IPS-NIHi11 (cell line): ENCODE measurements at places on chromosomes 4 and X.

- no peak for DNase-seq
These were observed 41.3 kb upstream of the PRKG2 start for GRCh38 chr4:81256059-81256970.

DNA sequence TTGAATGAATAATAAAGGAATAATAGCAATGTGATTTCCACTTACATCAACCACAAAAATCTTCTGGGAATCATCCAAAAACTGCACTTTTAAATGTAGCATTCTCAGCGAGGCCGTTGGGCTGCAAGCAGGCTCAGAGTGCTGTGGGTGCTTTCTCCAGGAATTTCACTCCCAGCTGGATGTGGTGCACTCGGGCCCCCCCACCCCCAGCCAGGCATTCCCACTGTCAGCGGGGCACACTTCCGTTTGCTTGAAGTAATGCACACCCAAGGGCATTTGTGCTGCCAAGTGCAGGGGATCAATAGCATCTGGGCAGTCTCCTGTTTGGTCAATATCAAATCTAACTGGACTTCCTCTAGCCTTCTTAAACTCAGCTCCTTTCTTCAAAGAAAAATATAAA is at the start of gene FRMD7:
TSS of gene FRMD7 (minus strand) at position 278 of the 400 bp plus-strand sequence. CDS start at position 102, 176 bp downstream.
- no peak for DNase-seq

- no peak for DNase-seq
These were observed 16.8 kb downstream of the POLR2B start for GRCh38 chr4:56995525-56995924.

DNA sequence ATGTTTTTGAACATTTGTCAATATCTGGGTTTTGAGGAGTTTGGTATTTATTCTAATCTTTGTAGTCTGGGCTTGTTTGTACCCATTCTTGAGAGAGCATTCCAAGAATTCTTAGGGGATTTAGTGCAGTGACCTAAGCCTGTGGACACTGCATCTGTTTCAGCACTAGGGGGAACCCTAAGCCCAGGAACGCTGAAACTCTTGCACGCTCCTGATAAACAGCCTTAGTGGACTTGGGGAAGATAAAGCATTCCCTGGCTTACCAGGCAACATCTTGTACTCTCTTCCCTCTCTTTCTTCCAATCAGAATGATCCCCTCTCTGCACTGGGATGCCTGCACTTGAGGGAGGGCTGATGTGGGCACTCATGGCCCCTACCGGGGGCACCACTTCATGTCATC is 654.9 kb upstream of the HTR2C start:
- DNase-seq = peak; percentile 48

DNA sequence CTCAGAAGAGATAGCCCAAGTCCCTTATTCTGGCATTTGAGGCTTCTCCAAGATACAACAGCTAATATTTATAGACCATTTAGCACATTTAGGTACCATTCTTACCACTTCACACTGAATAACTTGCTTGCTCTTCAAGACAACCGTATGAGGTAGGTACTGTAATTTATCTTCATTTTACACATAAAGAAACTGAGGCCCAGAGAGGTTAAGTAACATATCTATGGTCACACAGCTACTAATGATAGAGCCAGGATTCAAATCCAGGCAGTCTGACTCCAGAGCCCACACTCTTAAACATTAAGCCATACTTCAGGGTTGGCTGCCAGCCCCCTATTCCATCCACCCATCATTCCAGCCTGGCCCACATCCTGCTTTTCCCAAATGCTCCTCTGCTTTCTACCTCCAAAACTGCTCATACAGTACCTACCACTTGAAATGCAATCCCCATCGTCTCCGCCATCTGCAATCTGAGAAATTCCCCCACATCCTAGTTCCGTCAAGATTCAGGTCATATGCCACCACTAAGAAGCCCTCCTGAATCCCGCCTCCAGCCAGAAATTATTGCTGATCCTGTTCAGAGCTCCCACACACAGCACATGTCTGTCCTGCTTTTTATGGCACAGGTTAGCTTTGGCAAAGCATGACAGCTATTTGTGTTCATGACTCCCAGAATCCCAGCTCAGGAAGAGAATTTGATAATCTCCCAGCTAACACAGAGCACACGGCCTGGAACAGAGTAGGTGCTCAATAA is 23.5 kb downstream of the IQSEC2 start:
- DNase-seq = no peak

- DNase-seq = peak; percentile 17
These were observed 1523.7 kb downstream of the ARAP2 start for GRCh38 chr4:34720571-34720970.

- DNase-seq = no peak
These were observed 37.1 kb upstream of the AMOT start for GRCh38 chrX:112877771-112878173.

GRCh38 chr4:173536808-173537429 is 6.9 kb upstream of the HAND2 start:
- DNase-seq = peak; percentile 45

- DNase-seq = no peak
These were observed 115.5 kb upstream of the EDNRA start for GRCh38 chr4:147365396-147365795.

DNA sequence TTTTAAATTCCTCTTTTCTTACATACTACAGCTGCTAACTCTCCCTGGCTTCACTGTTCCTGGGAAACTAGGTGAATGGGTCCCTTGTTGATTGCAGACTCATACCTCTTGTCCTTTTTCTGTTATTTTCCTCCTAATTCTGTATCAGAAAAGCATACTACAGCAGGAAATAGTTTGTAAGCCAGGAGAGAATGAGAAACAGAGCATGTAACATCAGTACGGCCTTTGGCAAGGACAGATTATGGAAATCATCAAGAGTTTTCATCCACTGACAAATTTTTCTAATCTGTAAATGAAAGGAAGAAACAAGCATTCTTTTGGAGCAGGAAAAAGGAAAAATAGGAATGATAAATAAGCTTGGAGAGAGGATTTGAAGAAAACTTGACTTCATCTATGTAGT is 239.2 kb downstream of the ANTXR2 start:
- DNase-seq = no peak

DNA sequence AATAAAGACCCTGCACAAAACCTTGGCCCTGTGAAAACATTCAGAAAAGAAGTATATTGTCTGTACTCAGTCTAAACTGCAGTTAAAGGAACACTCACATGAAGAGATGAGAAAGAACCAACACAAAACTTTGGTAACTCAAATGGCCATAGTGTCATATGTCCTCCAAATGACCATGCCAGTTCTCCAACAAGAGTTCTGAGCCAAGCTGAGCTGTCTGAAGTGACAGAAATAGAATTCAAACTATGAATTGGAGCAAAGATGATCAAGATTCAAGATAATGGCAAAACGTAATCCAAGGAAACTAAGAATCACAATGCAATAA is 739.3 kb upstream of the NDST4 start:
- DNase-seq = no peak

GRCh38 chrX:142233400-142233799 is 28.3 kb upstream of the MAGEC2 start:
- DNase-seq = peak; percentile 21

DNA sequence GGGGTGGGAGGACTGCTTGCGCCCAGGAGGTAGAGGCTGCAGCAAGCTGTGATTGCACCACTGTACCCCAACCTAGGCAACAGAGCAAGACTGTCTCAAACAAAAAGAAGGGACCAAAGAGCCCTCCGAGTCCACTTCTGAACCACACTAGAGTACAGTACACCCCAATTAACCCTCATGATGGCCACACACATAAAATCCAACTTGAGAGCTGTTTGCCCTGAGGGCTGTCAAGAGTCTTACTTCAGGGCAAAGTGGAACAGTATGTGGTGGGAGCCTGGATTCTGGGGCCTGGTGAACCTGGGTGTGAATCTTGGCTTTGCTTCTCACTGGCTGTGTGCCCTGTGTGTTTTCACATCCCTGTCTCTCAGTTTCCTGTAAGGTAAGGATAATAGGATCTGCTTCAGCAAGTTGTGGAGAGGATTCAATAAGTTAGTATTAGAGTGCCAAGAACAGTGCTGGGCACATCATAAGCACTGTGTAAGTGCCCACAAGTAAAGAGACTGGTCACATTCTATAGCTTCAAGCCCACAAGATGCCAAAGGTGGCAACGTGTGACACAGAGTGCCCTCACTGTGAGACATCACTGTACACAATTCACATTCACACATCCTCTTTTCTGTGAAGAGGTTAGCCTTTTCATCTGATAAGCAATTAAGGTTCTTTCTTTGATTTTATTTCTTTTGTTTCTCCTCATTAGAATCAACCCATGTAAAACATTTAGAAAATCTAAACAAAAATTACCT is 52.1 kb downstream of the LEF1 start:
- no peak for DNase-seq

DNA sequence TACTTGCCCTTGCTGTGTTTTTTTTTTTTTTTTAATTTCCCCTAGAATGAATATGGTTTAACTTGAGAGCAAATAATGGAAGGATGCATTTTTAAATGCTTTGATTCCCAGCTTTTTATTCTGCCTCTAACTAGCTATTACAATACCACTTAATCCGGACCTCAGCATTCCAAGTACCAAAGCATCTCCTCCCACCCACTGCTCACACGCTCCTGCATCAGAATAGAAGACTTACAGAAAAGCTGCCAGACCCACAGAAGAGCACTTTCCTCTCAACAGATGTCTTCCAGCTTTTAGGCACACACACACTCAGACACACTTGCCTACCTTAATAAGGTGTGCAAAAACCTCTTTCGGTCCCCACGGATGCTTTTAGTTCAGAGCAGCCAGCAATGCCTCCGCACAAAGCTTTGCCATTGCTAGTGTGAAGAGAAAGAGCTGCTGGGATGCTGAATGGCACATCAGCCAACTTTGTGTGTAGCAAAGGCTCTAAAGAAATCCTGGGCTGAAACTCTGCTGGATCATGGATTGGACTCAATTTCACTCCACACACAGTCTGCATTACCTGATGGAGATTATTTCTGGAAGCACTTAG is 1056.2 kb downstream of the DMD start:
- DNase-seq = no peak

DNA sequence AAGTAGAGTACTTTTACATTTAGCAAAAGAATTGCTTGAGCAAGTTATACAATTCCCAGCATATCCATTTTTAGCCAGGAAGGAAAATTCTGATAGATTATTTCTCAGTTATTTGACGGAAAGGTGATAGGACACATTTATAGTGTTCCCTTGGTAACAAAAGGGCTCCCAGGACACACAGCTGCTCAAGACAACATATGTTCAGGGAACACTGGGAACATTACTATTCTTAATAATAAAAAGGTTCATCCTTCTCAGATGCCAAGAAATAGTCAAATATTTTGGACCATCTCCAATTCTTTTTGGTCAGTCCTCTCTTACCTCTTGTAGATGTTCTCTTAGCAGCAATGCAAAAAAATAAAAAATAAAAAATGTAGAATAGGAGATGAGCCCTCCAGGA is 66.8 kb upstream of the SMAD1 start:
- no peak for DNase-seq

GRCh38 chr4:177105536-177105935 is 204.1 kb upstream of the NEIL3 start:
- DNase-seq = no peak
